ENCODE measurements at places on chromosomes 4 and X. TPM values are rescaled to one million over a fixed set of nuclear protein-coding genes. Genes with fewer than 3 reads are reported as not detected.

- no peak for DNase-seq
Measured at GRCh38 chr4:16767251-16767650, 131.2 kb downstream of the LDB2 start.

GRCh38 chr4:68962868-68963267, 11.3 kb upstream of the UGT2A3 start:
- DNase-seq: no peak

DNA sequence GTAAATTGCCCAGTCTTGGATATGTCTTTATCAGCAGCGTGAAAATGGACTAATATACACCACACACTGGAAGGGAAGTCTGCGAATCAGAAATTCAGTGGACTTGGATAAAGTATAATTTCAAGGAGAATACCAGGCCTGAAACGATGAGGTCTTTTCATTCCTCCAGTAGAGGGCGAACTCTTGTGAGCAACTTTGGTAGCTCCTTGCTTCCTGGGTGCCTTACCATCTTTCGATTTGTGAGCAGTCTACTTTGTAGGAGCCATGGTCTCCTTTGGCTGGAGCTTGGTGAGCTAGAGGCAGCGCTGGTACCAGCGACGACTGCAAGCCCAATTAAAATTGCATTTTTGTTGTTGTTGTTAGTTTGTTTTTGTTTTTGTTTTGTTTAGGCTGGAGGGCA, 791.9 kb downstream of the FAT4 start:
- DNase-seq: no peak

FABP2 gene
- total RNA-seq: not detected

GYPE gene
- 0.49 TPM for total RNA-seq

BCORL1 gene
- 3.6 TPM for total RNA-seq

BST1 gene
- total RNA-seq: 0.74 TPM

RXFP1 gene
- total RNA-seq: not detected

All from activated naive CD4-positive, alpha-beta T cell treated with anti-CD3 and anti-CD28 coated beads for 36 hours (primary cell).